Fibroblast of lung (primary cell): ENCODE measurements at places on chromosomes 5 and 9. TPM values are rescaled to one million over a fixed set of nuclear protein-coding genes. Genes with fewer than 3 reads are reported as not detected.

DNA sequence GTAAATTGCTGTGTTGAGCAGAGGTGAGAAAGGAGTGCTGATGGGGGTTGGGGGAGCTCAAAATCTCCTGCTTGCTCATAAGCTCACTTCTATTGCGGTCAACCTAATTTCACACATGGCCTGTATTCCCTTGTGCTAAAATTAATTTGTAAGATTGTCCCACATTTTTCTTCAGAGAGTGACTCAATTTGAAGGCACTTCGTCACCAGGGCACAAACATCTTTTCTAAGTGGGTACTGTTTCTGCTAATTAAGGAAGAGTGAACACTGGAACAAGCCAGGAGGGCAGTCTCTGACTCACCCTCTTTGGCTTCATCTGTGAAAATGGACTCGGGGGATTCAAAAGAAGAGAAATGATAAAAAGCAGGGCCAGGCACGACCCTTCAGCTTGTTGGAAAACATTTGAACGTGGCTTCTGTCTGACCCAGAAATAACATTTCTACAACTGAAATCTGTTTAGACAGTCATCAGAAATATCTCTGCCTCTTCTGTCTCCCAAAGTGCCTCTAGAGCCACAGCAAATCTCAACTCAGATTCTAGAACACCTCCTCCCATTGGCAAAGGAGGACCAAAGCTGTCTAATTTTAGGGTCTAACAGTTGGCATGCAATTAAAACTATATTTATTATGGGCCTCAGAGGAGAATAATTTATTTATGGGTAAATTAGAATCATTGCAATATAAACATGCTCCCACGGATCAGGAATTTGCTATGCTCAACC, 49.8 kb downstream of the FEM1C start:
- H3K36me3 ChIP-seq = no peaks in the 10 kb centered on the region
- H3K27ac ChIP-seq = no peak overlapping the region
- DNase-seq = no peak
- no peaks in the 10 kb centered on the region for H3K4me1 ChIP-seq
- no peak overlapping the region for H3K4me3 ChIP-seq
- H3K27me3 ChIP-seq = no peaks in the 10 kb centered on the region

DNA sequence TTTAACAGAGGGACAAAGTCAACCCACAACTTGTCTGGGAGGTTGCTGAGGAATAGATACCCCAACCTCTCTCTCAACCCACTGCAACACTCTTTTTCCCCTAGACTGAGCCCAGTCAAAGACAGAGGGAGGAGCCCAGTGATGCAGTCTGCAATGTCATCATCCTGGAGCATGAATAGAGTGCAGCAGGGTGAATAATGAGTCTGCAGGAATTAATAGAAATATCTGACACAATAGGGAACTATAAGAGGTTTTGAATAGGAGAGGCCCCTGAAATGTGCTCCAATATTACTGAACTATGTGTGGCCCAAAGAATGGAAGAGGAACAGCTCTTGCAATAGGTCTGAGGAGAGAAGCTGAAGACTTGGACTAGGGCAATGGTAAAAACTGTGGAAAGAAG, 59.1 kb downstream of the PDCD1LG2 start:
- DNase-seq = no peak
- H3K36me3 ChIP-seq = no peaks in the 10 kb centered on the region
- no peak overlapping the region for H3K4me3 ChIP-seq

DNA sequence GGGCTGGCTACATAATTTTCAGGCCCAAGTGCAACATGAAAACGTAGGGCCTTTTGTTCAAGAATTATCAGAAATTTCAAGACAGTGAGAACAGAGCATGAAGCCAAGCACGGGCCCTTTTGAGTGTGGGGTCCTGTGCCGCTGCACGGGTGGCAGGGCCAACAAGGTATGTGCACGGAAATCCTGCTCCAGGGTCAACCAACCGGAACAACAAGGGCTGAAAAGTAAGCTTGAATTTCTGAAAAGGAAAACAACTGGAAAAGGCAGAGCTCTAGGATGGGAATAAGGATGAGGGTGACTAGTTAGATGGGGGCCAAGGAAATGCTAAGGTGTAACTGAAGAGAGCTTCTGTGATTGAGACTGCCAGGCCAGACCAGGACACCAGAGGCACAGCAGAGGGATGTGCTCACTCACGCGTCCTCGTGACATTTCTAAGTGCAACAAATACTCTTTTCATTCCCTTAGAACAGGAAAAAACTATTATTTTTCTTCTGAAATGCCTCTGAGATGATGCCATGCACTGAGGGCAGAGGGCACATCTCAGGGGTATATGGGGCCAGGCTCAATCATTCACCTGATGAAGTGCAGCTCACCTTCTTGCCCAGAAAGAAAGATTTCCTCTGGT, 80.6 kb upstream of the LRRTM2 start:
- H3K4me3 ChIP-seq = no peak overlapping the region
- DNase-seq = no peak
- H3K27ac ChIP-seq = no peak overlapping the region
- H3K4me1 ChIP-seq = peaks cover 23% of the 10 kb centered on the region

GRCh38 chr5:65032250-65032649, 263.5 kb downstream of the CWC27 start:
- peaks cover 2% of the 10 kb centered on the region for H3K4me1 ChIP-seq
- peak overlapping the region; percentile 57 for H3K27ac ChIP-seq
- no peaks in the 10 kb centered on the region for H3K27me3 ChIP-seq
- DNase-seq = peak; percentile 96

DNA sequence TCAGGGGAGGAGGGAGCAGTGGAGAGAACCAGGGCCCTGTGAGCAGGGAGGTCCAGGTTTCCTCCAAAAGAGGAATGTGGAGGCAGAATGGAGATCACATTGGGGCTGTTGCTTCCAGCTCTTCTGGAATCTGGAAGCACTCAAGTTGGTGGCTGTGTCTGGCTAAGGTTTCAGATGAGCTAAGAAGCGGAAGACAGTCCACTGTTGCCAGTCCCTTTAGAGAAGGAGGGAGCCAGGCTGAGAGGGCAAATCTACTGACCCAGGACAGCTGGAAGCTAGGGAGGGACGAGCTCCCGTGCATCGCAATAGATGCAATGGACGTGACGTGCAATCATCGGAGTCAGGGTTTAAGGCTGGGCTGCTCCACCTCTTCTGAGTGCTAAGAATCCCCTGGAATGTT, 71.2 kb downstream of the TENT4A start:
- H3K27me3 ChIP-seq = no peaks in the 10 kb centered on the region
- H3K4me3 ChIP-seq = no peak overlapping the region
- H3K27ac ChIP-seq = no peak overlapping the region
- no peak for DNase-seq
- H3K36me3 ChIP-seq = no peaks in the 10 kb centered on the region

- no peak overlapping the region for H3K4me3 ChIP-seq
- H3K27ac ChIP-seq = no peak overlapping the region
- DNase-seq = no peak
- H3K27me3 ChIP-seq = no peaks in the 10 kb centered on the region
- no peaks in the 10 kb centered on the region for H3K36me3 ChIP-seq
These were observed 110.8 kb downstream of the FGF10 start for GRCh38 chr5:44278469-44278868.

- DNase-seq = peak; percentile 46
- no peaks in the 10 kb centered on the region for H3K4me1 ChIP-seq
- H3K4me3 ChIP-seq = no peak overlapping the region
- no peaks in the 10 kb centered on the region for H3K36me3 ChIP-seq
- no peaks in the 10 kb centered on the region for H3K27me3 ChIP-seq
These were observed 433.9 kb upstream of the ZNF608 start for GRCh38 chr5:125180231-125180829.

- H3K27me3 ChIP-seq = no peaks in the 10 kb centered on the region
- H3K27ac ChIP-seq = peak overlapping the region; percentile 19
- peak; percentile 84 for DNase-seq
- peaks cover 5% of the 10 kb centered on the region for H3K4me1 ChIP-seq
- no peaks in the 10 kb centered on the region for H3K36me3 ChIP-seq
- H3K4me3 ChIP-seq = no peak overlapping the region
These were observed 101.9 kb downstream of the NFIB start for GRCh38 chr9:14212077-14212476.

GRCh38 chr9:85230081-85230480, 511.7 kb downstream of the AGTPBP1 start:
- no peak overlapping the region for H3K4me3 ChIP-seq

DNA sequence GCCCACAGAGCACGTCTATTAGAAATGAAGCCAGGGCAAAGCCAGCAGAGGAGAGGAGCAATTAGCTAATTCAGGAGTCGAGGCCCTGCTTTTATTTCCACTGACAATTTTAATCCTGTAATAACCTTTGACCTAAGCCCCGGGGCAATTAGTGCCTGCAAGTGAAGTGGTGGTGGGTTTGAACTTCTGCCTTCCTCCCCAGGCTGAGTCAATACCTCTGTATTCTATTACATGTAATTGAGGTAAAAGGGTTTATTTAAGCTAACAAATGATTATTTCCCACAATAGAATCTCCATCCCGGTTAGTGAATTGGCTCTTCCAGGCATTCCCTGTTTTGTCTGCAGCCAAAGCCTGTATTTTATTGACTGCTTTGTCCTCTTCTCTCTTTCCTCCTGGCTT, 49.9 kb downstream of the FGF18 start:
- no peak overlapping the region for H3K4me3 ChIP-seq
- no peak overlapping the region for H3K27ac ChIP-seq

DNA sequence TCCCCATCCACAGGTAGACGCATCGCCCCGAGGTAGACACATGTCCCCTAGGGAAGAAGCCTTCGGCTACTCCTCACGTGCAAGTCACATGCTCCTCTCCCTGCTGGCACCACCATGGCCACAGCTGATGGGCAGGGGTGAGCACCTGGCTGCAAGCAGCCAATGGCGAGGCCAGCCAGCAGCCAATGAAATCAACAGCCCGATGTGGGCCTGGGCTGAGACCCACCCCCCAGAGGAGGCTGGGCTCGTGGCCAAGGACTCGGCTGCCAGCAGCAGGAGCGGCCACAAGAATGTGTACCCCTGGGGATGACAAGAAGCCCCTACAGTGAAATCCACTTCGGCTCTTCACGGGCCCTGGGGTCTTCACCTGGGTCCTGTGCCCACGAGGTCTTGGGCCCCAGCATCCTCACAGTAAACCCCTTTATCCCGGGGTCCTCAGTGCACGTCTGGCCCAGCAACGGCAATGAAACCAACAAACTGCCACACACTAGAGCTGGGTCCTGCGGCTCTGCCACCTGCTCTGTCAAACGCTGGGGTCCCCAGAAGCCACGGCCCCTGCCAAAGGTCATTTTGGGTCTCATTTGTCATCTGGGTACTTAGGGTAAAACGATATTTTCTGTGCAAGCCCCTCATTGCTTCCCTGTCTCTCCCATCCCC, 22.1 kb upstream of the PTGES start:
- no peak overlapping the region for H3K27ac ChIP-seq
- H3K27me3 ChIP-seq = no peaks in the 10 kb centered on the region

GRCh38 chr5:56760723-56761122, 54.6 kb upstream of the MAP3K1 start:
- DNase-seq = no peak
- H3K4me3 ChIP-seq = no peak overlapping the region

DNA sequence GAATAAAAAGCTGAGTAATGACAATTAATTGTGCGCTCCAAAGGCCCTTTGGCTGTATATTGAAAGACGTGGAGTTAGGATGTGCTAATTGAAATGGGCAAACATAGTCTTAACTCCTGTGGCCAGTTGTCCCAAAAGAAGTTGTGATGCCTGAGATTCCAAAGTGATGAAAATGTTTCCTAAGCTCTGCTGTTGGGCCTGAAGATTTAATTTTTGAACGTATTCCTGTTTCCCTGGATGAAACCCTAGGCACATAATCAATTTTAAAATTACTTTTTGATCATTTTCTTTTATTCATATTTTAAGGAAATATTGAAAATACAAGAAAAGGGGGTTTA, 87.9 kb downstream of the PRDM6 start:
- no peak overlapping the region for H3K27ac ChIP-seq
- no peaks in the 10 kb centered on the region for H3K27me3 ChIP-seq
- H3K4me3 ChIP-seq = no peak overlapping the region

DNA sequence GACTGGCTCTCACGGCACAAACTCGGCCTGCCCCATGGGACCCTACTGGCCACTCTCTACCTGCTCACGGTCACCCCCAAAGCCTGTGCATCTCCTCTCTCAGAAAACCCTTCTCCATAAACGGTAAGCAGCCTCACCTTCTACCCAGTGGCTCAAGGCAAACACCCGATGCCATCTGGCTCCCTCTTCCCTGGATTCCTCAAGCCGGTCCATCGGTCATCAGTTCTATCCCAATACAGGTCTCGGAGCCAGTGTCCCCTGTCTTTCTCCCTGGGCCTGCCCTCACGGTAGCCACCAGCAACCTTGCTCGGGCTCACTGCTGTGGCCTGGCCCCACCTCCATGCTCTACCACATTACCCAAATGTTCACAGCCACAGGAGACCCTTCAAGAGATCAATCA, 134.1 kb downstream of the ROR2 start:
- DNase-seq = no peak
- H3K27me3 ChIP-seq = no peaks in the 10 kb centered on the region
- H3K4me3 ChIP-seq = no peak overlapping the region
- no peak overlapping the region for H3K27ac ChIP-seq

- DNase-seq = peak; percentile 45
- no peak overlapping the region for H3K27ac ChIP-seq
- H3K36me3 ChIP-seq = no peaks in the 10 kb centered on the region
- H3K4me1 ChIP-seq = no peaks in the 10 kb centered on the region
These were observed 83.5 kb downstream of the PDE4D start for GRCh38 chr5:59810041-59810440.

- no peaks in the 10 kb centered on the region for H3K4me1 ChIP-seq
- no peak overlapping the region for H3K27ac ChIP-seq
- no peaks in the 10 kb centered on the region for H3K27me3 ChIP-seq
These were observed 46.4 kb upstream of the SEMA4D start for GRCh38 chr9:89544279-89544661.

- no peaks in the 10 kb centered on the region for H3K36me3 ChIP-seq
- no peak for DNase-seq
- no peak overlapping the region for H3K27ac ChIP-seq
- no peaks in the 10 kb centered on the region for H3K27me3 ChIP-seq
- H3K4me1 ChIP-seq = no peaks in the 10 kb centered on the region
These were observed 30.1 kb downstream of the PSD2 start for GRCh38 chr5:139825690-139826089.

GRCh38 chr5:160033546-160034252, 24.8 kb downstream of the TTC1 start:
- DNase-seq = no peak
- H3K27me3 ChIP-seq = no peaks in the 10 kb centered on the region
- peaks cover 7% of the 10 kb centered on the region for H3K36me3 ChIP-seq
- no peak overlapping the region for H3K4me3 ChIP-seq
- no peaks in the 10 kb centered on the region for H3K4me1 ChIP-seq
- no peak overlapping the region for H3K27ac ChIP-seq

The ENG gene
- total RNA-seq = 11.8 and 30.4 TPM in 2 replicates

The ISCA1 gene
- total RNA-seq = 19.2 and 22.6 TPM in 2 replicates

DNA sequence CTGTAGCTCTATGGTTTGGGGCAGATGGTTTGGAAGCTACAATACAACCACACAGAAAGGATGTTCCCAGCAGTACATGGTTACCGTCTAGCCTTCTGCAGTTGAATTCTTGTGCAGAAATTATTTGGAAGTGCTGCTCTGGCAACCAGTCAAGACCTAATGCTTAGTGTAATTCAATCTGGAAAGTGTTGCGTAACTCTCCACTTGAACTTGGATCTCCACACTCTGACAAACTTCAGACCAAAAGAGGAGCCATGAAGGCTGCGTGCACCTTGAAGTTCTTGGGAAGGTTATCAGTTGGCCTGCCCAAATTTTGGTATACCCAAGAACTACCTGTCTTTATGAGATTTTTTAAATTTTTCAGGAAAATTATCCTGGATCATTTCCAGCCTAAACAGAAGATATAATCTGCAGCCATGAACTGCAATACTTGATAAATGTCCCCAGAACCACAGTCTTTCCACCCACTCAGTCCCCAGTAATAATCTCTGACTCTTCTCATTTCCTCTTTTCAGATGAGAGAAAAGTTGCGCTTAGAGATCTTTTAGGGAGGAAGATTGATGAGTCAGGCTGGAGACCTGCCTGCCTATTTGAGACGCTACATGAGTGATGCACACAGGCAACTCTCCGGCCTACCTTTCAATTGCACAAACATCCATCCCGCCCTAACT, 159.9 kb downstream of the FANCC start:
- peaks cover 9% of the 10 kb centered on the region for H3K4me1 ChIP-seq
- no peaks in the 10 kb centered on the region for H3K27me3 ChIP-seq
- no peak overlapping the region for H3K27ac ChIP-seq
- H3K36me3 ChIP-seq = no peaks in the 10 kb centered on the region
